ENCODE measurements at places on chromosomes 1 and 21.

- no peak for DNase-seq
Measured at GRCh38 chr1:172582889-172583288, 49.9 kb downstream of the SUCO start.

DNA sequence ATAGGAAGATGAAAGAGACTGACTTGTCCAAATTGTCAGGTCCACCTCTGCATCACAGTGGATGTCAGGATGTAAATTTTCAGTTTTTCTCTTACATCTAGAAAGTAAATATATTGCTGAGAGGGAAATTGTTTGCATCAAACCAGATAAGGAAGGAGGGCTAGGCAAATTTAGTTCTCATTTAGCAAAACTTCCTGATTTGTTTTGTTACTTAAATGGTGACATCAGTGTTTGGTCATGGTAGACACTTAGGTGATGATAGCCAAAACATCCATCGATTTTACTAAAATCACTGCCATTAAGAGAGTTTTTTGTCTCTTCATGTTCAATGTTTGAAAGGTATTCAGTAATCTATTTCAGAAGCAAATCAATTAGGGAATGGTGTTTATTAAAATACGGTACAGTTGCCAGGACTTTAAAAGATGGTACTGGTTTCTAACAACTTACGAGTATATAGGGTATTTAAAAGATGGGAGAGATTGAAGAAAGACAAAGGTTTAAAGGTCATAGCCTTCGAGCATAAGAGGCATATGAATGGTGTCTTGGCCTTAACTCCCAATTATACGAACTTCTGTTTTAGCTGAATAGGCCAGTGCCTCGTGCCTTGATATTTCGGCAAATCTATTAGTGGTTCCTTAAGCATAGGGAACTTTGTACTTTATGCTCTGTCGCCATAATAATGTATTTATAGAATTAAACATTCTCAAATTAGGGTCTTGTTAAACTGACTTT is 3.0 kb downstream of the IER5 start:
- DNase-seq: no peak

GRCh38 chr1:153540394-153541361 is at the start of gene S100A5:
S100A5 (minus strand) TSS chr1:153540934; CDS start chr1:153540191, 743 bp downstream.
- no peak for DNase-seq

DNA sequence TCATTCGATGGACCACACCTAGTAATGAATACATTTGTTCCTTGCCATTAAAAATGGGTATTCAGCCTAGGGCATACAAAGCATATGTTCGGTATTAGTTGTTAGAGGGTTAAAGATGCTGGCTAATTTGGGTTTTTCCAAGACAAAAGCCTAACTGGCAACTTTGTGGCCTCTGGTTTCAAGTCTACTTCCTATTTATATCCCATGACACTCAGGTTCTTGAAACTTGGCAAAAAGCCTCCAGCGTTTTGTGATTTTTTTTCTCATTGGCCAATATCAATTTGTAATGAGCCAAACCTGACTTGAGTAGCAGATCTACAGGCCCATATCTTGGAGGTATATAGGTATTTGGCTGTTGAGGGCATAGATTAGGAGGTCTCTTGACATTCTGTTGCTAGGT is 75.3 kb downstream of the C1orf21 start:
- DNase-seq: no peak

All from GM20000 (cell line).